Gastrocnemius medialis (tissue), 4 donors: ENCODE measurements at places on chromosomes 16 and 17. TPM values are rescaled to one million over a fixed set of nuclear protein-coding genes. Genes with fewer than 3 reads are reported as not detected.
A peak's percentile ranks its signal among the peaks of the same experiment; 100 is the strongest.

DNA sequence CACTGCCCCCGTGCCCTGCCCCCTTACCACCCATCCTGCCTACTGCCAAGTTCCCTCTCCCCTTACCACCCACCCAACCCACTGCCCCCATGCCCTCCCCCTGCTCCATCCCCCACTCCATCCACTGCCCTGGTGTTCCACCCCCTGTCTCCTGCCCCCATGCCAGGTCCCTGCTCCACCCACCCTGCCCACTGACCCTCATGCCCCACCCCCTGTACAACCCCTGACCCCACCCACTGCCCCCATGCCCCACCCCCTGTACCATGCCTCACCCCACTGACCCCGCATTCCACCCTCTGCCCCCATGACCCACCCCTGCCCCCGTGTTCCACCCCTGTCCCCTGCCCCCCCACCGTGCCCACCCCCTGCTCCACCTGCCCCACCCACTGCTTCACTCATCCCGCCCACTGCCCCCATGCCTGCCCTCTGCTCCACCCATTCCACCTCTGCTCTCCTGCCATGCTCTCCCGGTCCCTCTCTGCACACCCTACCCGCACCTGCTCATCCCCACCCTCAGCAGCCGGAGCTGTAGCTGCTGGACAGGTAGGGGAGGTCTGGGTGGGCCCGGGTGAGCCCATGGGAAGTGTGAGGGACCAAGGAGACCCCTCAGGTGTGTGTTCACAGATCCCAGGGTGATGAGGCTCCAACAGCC is 7.4 kb upstream of the FN3KRP start:
- DNase-seq: no peak
- no peaks in the 10 kb centered on the region for H3K36me3 ChIP-seq
- H3K4me3 ChIP-seq: no peak overlapping the region
- H3K27me3 ChIP-seq: no peaks in the 10 kb centered on the region

GRCh38 chr16:14364386-14365199 is 265.5 kb downstream of the PARN start:
- no peak overlapping the region for H3K4me3 ChIP-seq
- H3K27me3 ChIP-seq: no peaks in the 10 kb centered on the region
- DNase-seq: no peak
- peaks cover 4% of the 10 kb centered on the region for H3K4me1 ChIP-seq

DNA sequence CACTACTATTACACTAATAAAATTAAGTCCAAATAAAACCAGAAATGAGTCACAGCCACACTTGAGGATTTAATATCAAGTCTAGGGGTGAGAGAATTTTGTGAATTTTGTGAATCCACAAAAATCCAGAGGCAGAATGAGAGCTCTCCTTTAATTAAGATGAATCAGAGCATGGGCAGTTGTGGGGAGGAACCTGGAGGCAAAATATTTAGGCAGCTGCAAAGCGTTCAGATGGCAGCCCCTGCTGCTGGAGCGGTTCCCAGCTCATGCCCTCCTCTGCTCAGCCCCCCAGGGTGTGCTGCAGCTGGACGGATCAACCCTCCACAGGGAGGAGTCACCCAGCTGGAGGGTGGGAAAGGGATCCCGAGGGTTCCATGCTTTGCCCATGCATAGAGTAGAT is 43.4 kb upstream of the IRX6 start:
- H3K36me3 ChIP-seq: no peaks in the 10 kb centered on the region
- no peak overlapping the region for H3K27ac ChIP-seq
- no peak overlapping the region for H3K4me3 ChIP-seq
- no peaks in the 10 kb centered on the region for H3K27me3 ChIP-seq

GRCh38 chr16:79037521-79038373 is 562.8 kb downstream of the MAF start:
- no peak overlapping the region for H3K4me3 ChIP-seq
- H3K27ac ChIP-seq: no peak overlapping the region
- no peaks in the 10 kb centered on the region for H3K36me3 ChIP-seq
- DNase-seq: no peak
- no peaks in the 10 kb centered on the region for H3K27me3 ChIP-seq

DNA sequence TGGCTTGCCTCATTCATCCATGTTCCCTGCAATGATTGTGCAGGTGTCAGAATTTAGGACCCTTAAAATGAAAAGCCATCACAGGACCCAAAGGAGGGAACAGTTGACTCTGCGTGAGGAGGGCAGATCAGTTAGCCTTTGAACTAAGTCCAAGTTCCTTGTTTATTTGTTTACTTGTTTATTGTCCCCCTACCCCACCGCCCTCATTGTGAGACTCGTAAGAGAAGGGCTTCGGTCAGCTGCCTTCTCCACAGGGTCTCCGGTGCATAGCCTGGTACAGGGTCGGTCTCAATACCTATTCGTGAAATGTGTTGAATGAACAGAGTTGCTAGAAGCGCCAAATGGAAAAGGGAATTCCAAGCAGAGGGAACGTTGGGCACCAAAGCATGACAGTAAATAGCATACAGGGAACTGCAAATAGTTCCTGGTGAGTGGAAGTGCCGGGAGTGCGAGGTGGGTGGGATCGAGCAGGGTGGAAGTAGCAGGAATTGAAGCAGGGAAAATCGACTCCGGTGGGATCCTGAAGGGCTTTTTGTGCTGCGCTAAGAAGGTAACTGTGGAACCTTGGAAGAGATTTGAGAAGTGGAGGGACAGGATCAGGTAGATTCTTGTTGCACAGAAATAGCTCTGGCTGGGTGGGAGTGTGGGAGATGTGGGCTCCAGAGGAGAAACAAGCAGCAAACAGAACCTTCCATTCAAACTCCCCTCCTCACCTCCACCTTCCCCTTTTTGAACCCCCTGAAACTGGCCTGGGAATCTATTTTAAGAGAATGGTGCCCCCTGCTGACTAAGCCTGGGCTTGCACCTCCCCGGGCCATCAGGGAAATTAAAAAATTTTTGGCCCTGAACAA is 12.7 kb downstream of the SLC35B1 start:
- DNase-seq: no peak
- H3K4me1 ChIP-seq: peaks cover 15% of the 10 kb centered on the region
- no peaks in the 10 kb centered on the region for H3K27me3 ChIP-seq
- H3K36me3 ChIP-seq: peaks cover 7% of the 10 kb centered on the region

GRCh38 chr17:43543771-43544575 is 2.2 kb downstream of the ETV4 start:
- H3K36me3 ChIP-seq: no peaks in the 10 kb centered on the region
- peaks cover 30% of the 10 kb centered on the region for H3K27me3 ChIP-seq
- DNase-seq: no peak
- peaks cover 19% of the 10 kb centered on the region for H3K4me1 ChIP-seq

GRCh38 chr17:19433255-19433654 is 22.2 kb downstream of the RNF112 start:
- no peak for DNase-seq
- no peak overlapping the region for H3K27ac ChIP-seq
- H3K36me3 ChIP-seq: no peaks in the 10 kb centered on the region
- no peaks in the 10 kb centered on the region for H3K27me3 ChIP-seq
- no peak overlapping the region for H3K4me3 ChIP-seq

DNA sequence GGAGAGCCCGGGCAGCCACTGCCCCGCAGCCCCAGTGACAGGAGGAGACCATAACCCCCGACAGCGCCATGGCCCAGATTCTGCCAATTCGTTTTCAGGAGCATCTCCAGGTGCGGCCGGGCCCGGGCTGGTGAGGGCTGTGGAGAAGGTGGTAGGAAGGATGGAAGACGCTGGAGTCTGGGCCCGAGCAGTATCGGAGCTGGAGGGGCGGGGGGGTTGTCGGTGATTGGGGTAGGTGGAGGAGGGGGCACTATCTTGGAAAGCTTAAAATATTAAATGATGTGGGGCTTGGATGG is 317 bp downstream of the CLTC start:
- H3K4me3 ChIP-seq: peak overlapping the region; percentile 95
- peak; percentile 6 for DNase-seq
- H3K27ac ChIP-seq: peak overlapping the region; percentile 98
- H3K27me3 ChIP-seq: no peaks in the 10 kb centered on the region

GRCh38 chr16:86431540-86431939 is 78.8 kb upstream of the FOXF1 start:
- no peaks in the 10 kb centered on the region for H3K4me1 ChIP-seq
- no peak for DNase-seq
- H3K27ac ChIP-seq: no peak overlapping the region
- H3K4me3 ChIP-seq: no peak overlapping the region
- H3K27me3 ChIP-seq: peaks cover 11% of the 10 kb centered on the region

GRCh38 chr16:51326131-51326856 is 175.2 kb upstream of the SALL1 start:
- DNase-seq: no peak
- H3K36me3 ChIP-seq: no peaks in the 10 kb centered on the region
- H3K4me3 ChIP-seq: no peak overlapping the region
- no peak overlapping the region for H3K27ac ChIP-seq
- H3K27me3 ChIP-seq: no peaks in the 10 kb centered on the region

- no peak overlapping the region for H3K27ac ChIP-seq
- peaks cover 6% of the 10 kb centered on the region for H3K27me3 ChIP-seq
- H3K4me3 ChIP-seq: no peak overlapping the region
Measured at GRCh38 chr17:1201132-1201702, 21.4 kb upstream of the ABR start.

- peaks cover 30% of the 10 kb centered on the region for H3K27me3 ChIP-seq
- DNase-seq: no peak
- no peaks in the 10 kb centered on the region for H3K4me1 ChIP-seq
- H3K4me3 ChIP-seq: no peak overlapping the region
- H3K36me3 ChIP-seq: no peaks in the 10 kb centered on the region
- H3K27ac ChIP-seq: no peak overlapping the region
Measured at GRCh38 chr17:82356845-82357355, 2.1 kb upstream of the TEX19 start.

DNA sequence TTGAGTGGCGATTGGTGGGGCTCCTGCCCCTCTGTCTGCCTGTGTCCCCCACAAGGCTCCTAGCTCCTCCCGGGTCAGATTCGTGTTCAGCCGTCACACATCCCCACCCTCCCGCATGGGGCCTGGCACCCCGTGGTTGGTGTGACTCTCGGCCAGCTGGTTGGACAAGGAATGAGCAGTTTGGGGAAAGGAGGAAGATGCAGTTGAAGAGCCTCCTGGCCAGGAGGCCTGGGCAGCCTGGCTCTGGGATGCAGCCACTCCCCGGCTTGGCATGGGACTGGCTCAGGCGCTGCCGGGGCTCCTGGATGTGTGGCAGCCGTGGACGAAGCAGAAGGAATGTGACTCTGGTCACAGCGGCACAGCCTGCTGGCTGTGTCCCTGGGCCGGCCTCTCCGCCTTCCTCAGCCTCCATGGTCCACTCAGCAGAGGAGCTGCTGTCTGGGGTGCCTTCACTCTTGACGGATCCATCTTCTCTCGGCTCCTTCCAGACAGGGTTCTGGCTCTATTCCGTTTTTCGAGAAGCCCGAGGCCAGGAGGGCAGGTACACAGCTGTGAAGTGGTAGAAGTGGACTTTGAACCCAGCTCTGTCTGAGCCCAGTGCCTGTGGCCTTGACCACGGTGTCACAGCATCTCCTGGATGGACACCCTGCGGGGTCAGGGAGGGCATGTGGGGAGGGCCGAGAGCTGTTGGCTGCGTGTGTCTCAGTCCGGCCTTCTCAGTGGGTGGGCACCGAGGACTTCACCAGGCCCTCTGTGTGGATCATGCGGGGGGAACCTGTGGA is 2.1 kb downstream of the TRAF7 start:
- no peak for DNase-seq
- H3K4me1 ChIP-seq: peaks cover 33% of the 10 kb centered on the region
- peak overlapping the region; percentile 10 for H3K27ac ChIP-seq
- no peak overlapping the region for H3K4me3 ChIP-seq
- no peaks in the 10 kb centered on the region for H3K27me3 ChIP-seq

DNA sequence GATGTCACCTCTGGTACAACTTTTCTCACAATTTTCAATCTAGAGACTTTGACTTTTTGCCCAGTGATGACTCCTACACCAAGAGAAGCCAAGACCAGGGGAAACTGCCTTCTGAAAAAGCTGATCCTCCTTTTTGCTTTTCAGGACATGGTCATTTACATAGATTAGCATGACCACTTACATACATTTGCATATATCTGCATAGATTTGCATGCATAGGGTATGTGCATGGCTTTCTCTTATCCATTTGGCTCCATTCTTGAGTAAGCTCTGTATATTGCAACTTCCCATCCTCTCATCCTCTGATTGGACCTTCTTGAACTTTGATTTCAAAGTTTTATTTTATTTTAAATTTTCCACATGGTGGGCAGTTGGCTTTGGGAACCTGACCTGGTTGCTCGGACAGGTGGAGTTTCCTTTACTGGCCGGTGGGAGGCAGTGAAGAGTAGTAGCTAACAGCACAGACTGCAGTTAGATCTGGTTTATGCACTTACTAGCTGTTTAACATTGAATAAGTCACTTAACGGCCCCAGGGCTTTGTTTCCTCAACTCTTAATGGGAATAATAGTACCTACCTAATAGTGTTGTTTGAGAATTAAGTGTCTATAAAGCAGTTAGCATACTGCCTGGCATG is 92.9 kb downstream of the GPR139 start:
- H3K4me1 ChIP-seq: no peaks in the 10 kb centered on the region
- H3K27me3 ChIP-seq: no peaks in the 10 kb centered on the region
- H3K4me3 ChIP-seq: no peak overlapping the region
- no peak overlapping the region for H3K27ac ChIP-seq

GRCh38 chr16:24002619-24003018 is 166.8 kb downstream of the PRKCB start:
- H3K27me3 ChIP-seq: no peaks in the 10 kb centered on the region
- no peaks in the 10 kb centered on the region for H3K36me3 ChIP-seq
- no peaks in the 10 kb centered on the region for H3K4me1 ChIP-seq
- H3K4me3 ChIP-seq: no peak overlapping the region

- no peak overlapping the region for H3K27ac ChIP-seq
- peak; percentile 28 for DNase-seq
- H3K27me3 ChIP-seq: no peaks in the 10 kb centered on the region
- peaks cover 4% of the 10 kb centered on the region for H3K36me3 ChIP-seq
Measured at GRCh38 chr16:11180489-11180888, 75.5 kb downstream of the SOCS1 start.

DNA sequence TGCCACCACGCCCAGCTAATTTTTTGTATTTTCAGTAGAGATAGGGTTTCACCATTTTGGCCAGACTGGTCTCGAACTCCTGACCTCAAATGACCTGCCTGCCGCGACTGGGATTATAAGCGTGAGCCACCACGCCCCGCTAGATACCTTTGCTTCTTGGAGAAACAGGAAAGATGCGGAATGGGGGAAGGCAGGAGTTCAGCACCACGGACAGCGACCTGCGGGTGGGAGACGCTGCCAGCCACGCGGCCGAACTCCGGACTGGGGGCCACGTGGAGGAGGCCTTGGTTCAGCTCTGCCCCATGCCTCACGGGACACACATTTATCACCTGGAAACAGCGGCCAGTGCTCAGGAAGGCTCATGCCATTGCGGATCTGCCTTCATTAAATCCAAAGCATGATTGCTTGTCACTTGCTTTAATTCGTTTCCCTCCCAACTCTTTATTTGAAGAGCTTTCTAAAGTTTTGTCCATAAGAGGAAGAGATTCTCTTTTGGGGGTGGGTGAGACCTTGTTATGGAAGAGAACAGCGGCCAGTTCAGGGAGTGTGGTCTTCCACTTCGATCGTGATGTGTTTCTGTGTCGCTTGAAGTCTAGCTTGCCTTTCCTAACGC is 219.9 kb downstream of the ENGASE start:
- H3K4me1 ChIP-seq: peaks cover 4% of the 10 kb centered on the region
- no peak for DNase-seq
- H3K27ac ChIP-seq: no peak overlapping the region
- no peaks in the 10 kb centered on the region for H3K36me3 ChIP-seq

NPIPA3 gene
- not detected for total RNA-seq

TEKT1 gene
- total RNA-seq: not detected

NPIPB13 gene
- total RNA-seq: 10.4 TPM

CIAO2B gene
- total RNA-seq: 338 TPM

PMFBP1 gene
- not detected for total RNA-seq

SLC9A5 gene
- 0.61 TPM for total RNA-seq

KRT222 gene
- total RNA-seq: not detected

CRYBA1 gene
- not detected for total RNA-seq

MFSD6L gene
- not detected for total RNA-seq
